ENCODE measurements at places on chromosomes 5 and 9.
A peak's percentile ranks its signal among the peaks of the same experiment; 100 is the strongest.

DNA sequence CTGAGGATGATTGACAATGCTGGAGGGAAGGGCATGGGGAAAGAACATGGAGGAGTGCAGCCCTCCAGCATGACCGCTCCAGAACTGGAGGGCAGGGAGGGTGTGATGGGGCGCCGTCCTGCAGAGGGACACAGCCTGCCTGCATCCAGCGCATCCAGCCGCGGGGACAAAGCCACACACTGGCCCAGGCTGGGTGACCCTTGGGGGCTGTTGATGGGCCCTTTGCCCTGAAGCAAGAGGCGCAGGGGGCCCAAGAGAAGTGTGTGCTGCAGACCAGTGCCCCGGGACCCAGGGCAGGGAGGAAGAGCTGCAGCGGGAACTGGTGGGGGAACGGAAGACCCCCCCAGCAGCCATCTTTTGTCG lies 169.8 kb upstream of the PPP1R26 start:
- no peak for DNase-seq

DNA sequence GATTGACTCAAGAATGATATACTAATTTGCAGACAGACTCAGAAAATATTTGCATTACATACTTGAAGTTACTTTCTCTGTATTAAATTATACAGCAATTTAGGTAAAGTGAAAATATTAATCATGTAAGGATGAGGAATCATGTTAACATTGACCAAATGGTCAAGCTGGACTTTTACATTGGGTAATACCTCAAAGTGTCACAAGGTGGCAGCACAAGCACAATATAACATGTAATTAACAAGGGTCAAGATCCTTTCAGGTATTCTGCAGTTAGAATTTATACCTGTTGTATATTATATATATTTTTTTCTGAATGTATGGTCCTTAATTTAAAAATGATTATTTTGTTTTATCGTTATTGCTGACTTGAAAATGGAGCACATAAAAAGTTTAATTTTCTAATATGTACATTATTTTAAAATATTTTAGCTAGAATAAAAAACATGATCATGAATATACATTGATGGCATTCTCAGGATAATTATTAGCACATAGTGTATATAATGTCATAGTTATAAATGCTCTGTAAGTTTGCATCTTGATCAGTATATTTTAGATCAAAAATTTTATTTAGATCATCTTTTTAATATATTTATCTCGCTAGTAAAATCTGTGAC lies 8.6 kb downstream of the HAPLN1 start:
- no peak for DNase-seq

DNA sequence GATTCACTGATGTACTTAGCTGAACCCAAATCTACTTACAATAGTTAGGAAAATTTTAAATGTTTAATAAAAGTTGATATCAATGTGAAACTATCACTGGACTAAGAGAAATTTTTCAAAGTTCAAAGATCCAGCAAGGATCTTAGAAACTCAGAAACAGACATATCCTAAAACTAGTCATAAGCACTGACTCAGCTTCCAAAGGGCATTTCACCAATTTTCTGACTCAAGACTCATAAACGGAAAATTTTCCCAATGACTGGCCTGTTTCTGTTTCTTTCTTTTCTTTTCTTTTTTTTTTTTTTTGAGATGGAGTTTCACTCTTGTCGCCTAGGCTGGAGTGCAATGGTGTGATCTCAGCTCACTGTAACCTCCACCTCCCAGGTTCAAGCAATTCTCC lies 66.6 kb downstream of the CDC14B start:
- no peak for DNase-seq

DNA sequence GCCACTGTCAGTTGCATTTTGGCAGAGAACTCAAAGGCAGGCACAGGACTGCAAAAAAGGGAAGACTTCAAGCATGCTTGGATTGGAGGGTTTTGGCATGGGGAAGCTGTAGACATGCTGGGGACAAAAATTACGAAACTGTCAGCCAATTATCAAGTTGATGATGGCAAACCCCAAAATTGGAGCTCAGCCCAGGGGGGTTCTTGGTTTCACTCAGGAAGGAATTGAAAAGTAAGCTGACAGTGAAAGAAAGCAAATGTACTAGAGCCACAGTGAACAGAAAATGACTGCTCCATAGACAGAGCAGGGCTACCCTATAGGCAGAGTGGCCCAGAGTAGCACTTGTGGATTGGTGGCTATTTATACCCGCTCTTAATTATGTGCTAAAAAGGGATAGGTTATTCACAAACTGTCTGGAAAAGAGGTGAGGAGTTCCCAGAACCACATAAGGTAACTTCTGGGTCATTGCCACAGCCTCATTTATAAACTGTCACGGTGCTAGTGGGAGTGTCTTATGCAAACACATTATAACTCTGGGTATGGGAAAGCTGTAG lies 14.6 kb upstream of the CFAP95 start:
- DNase-seq: no peak

DNA sequence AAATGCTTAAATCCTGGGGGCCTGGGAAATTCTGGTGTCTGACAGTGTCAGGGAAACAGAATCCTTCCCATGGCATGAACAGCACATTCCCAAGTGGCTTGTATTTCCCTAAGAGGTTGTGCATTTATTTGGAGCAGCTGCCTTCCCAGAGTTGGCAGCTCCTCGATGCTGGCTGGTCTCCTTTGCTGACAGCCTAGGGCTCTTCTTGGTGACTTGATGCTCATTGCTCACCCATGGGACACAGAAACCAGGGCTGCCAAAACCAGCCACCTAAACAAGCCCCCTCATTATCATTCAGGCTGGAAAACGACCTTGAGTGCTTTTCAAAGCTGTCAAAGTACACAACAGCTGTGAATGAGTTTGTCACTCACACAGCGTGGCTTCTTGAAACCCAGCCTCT lies 24.2 kb downstream of the ENHO start:
- DNase-seq: peak; percentile 14

- no peak for DNase-seq
Measured at GRCh38 chr5:124180875-124181461, 565.5 kb downstream of the ZNF608 start.

- DNase-seq: no peak
Measured at GRCh38 chr9:129866394-129867135, 31.3 kb downstream of the USP20 start.

- no peak for DNase-seq
Measured at GRCh38 chr9:97721396-97721795, 24.3 kb upstream of the XPA start.

DNA sequence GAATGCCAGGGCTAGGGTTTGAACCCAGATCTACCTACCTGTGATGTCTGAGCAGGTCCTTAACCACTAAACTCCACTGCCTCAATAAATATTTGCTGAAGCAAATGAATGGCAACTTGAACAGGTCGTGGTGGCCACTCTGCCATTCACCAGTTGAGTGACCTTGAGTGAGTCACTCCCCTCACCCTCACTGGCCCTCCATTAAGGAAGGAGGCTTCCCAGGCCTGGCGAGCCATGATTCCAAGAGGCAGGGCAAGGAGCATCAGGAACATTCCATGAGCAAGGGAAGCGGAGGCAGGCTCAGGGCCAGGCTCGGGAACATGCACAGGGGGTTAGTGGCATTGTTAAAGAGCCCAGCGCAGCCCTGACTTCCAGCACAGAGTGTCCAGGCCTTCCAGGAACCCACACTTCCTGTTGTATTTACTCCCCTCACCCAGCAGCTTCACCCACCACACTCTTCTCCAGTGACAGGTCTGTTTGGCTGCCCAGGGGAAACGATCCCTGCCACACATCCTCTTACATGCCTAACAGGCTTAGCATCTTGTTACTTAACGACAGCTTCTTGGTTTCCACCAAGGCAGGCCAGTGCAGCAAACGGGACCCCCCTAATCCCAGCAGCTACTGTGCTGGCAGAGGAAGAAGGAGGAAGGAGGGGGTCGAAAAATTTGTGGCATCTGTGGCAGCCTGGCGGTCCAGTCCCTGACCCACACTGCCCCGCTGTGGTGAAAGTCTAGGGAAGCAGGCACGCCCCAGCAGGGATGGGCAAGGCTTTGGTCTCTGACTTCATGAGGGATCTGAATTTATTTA lies 43.7 kb upstream of the TTC1 start:
- no peak for DNase-seq

All from NCI-H2107 (cell line).